ENCODE measurements at places on chromosomes 7 and 10.

DNA sequence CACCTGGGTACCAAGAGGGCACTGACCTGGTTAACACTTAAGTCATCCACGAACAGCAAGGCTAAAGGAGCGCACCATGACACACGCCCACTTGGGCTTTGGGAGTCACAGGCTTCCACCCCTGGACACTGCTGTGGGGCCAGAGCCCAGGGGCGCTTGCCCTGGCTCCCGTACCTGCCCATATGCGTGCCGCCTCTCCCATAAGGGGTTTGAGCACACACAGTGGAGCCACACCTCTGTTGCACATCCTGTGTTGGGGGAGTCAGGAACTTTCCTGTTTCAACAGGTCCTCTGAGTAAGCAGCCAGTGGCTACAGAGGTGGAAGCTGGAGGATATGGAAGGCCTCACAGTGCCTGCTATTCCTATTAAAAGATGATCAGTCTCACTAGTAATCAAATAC lies 152.0 kb downstream of the REEP3 start:
- no peak for DNase-seq

GRCh38 chr7:411677-412312 lies 107.9 kb downstream of the PDGFA start:
- DNase-seq = no peak

- peak; percentile 85 for DNase-seq
Measured at GRCh38 chr7:125465527-125465926, 535.9 kb upstream of the POT1 start.

GRCh38 chr7:101729241-101729883 lies 88.1 kb upstream of the CUX1 start:
- peak; percentile 67 for DNase-seq

DNA sequence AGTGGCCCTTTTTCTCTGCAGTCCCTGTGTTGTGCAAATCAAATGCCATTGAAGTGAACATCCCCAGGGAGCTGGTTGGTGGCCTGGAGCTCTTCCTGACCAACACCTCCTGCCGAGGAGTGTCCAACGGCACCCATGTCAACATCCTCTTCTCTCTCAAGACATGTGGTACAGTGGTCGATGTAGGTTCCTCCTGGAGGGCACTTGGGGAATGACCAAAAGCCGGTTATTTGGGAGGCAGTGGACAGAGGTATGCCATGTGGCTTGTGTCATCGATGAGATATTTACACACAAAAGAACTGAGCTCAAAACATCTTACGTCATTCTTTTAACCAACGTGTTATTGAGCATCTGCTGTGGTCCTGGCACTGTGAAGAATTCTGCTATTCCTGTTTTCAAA lies 19.7 kb downstream of the OIT3 start:
- no peak for DNase-seq

DNA sequence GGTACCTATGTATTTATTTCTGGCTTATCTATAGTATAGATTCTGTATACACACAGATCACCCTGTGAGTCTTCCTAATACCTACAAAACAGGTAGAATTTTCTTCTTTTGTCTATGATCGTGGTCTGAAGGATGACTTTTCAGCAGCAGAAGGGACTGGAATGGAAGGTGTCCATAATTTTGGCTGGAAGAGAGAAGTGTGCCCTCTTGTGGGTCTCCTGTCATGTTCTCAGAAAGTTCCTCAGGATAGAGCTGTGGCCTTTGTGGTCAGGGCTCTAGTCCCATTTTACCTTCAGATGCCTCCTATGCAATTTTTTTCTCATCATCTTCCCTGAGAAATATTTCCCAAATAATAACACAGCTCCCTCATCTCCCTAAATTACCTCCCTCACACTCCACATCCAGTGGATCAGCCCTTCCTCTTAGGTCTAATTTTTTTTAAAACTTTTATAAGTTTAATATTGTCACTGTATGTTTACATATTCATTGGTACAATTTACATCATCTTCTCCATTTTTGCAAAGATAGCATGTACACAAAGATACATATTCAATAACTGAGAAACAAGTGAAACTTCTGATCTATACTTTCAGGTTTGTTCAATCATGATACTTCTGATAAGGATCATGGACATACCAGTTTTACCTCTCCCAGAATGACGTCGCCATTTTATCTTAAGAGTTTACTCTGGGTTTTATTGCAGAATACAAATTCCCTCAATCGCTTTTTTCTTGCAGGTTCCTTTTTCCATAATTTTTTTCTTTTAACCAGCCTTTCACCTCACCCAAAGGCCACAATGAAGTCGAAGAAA lies 112.7 kb downstream of the REEP3 start:
- DNase-seq = peak; percentile 11

DNA sequence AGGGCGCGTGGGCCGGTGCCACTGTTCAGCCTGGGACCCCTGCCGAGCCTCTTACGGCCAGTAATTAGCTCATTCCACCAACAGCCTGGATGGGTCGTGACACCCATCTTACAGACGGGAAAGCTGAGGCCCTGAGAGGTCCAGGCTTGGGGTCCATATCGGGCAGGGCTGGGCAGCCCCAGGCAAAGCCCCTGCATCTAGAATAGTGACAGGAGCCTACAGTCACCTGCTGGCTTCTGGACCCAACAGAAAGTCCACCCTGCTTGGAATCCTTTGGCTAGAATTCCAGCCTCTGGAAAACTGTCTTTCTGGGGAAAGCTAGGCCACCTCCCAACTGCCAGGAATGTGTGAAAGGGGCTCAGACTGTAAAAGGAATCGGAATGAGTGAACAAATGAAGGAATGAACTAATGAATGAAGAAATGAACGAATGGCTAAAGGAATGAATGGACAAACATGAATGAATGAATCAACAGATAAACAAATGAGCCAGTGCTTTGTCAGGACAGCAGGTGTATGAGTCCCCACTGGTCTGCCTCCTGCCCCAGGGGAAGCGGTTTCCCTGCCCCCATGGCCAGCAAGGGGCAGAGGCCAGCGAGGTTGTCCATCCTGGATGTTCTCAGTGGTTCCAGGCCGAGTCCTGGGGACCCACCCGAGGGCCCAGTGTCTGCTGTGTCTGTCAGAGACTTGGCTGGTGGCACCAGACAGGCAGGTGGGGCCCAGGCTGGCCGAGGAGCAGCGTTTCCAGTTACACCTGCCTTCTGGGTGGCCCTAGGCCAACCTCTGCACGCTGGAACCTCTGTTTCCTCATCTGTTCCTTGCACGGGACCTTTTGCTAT lies 24.1 kb upstream of the PDGFA start:
- no peak for DNase-seq

- DNase-seq = no peak
Measured at GRCh38 chr10:89403043-89403442, 10.6 kb downstream of the IFIT1 start.

DNA sequence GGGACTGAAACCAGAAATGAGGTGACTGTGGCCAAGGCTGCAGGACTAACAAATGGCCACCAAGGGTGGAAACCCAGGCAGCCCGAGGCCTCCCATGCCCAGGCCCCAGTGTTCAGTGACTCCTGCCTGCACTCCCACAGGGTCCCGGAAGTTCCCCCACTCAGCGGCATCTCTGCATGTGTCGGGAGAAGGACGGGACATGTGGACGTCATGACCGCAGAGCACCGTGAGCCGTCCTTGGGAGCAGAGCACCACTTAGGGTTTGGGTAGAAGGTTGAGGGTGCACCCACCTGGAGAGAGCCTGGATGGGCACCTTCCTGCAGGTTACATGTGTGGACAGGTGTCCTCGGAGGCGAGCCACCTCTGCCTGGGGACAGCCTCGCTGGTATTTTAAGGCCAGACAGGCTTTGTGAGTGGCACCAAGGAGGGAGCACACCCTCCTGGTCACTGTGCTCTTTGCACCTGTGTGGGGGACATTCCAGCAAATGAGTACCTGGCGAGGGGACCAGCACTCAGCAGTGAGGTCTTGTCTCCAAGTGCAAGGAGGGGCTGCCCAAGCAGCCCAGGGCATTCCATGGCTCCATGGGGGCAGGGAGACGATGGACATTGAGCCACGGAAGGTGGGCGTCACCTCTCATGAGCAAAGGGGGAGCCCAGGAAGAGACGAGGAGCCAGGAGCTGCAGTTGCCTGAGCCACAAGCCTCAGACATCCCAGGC lies 95.3 kb upstream of the TCERG1L start:
- no peak for DNase-seq

- DNase-seq = no peak
Measured at GRCh38 chr7:36285276-36285675, 104.4 kb upstream of the ANLN start.

- DNase-seq = no peak
Measured at GRCh38 chr10:66837335-66837734, 88.5 kb upstream of the LRRTM3 start.

DNA sequence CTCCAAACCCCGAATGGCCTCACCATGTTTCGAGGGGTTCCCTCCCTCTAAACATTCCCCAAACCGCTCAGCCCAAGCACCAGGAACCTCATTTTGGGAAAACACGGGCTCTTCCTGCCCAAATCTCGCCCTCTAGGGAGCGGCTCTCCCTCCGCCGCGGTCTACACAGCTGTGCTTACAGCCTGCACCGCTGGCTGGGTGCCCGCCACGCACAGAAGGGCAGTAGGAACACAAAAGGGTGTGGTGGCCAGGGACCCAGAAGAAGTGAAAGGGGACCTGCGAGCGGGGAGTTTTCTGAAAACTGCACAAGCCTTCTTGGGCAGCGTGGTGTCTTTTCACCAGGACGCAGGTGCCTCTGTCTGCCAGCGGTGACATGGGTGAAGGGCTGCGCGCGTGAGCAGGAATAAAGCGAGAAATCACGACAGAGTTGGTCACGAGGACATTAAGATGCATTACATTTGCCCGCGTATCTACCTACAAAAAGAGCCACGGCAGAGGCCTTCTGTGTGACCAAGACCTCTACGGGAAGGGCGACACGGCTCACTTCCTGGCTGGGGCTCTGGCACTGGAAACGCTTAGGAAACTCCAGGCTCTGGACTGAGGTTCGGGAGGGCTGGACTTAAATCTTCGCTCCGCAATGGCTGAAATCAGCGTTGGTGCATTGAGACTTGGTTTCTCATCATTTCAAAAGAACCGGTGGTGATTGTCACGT lies 171.7 kb downstream of the LSM5 start:
- no peak for DNase-seq

GRCh38 chr7:100486111-100486636 lies 2.4 kb downstream of the NYAP1 start:
- DNase-seq = no peak

DNA sequence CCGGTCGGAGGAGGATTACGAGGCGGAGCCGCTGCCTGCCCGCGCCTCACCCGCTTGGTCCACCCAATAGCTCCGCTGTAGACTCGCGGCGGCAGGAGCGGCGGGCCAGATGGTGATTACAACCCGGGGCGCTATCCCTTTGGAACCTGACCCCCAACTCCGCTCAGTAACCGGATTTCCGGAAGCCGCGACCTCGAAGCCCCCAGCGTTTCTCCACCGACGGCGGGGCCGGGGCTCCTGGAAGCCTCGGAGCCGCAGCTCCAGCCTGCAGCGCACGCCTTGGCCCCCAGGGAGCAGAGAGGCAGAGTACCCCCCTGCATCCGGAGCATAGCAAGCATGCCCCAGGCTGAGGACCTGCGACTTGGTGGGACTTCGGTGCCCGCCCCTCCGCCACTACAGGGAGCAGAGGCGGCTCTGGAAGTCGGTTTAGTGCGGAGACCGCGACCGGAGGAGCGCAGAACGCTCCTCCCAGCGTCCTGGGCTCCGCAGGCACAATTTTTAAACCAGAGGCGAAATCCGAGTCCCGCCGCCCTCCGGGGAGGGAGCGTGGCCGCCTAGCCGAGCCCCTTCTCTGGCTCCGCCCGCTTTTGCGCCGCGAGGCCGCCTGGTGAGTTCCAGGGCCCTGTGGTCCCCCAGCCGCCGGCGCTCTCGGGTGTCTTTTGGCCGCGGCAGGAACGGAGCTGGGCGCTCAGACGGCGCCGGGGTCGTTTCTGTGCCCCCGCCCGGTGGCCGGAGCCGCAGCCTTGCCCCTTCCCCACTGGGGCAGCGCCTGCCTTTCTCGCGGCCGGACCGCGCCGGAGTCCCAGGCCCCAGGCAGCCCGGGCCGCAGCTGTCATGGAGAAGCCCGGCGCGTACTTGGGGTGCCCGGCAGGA lies 28.2 kb upstream of the BMS1 start:
- peak; percentile 32 for DNase-seq

- no peak for DNase-seq
Measured at GRCh38 chr7:19352305-19352695, 207.1 kb upstream of the FERD3L start.

DNA sequence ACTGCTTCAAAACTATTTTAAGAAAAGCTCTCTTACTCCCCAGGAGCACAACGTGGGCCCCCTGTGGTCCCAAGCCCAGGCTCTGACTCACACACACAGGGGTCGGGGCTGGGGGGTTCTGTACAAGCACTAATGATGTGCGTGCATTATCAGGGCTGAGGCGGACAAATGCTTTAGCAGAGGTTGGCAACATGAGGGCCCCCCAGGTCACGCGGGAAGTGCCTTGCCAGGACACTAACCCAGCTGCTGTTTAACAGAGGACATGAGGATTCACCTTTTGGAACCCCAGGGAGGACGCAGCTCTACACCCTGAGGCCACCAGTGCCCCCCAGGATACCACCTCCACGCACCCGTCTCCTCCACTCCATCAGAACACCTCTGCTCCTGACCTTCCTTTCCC lies 342.8 kb downstream of the DNAJB6 start:
- no peak for DNase-seq

- no peak for DNase-seq
Measured at GRCh38 chr10:58517081-58517480, 4.4 kb downstream of the BICC1 start.

DNA sequence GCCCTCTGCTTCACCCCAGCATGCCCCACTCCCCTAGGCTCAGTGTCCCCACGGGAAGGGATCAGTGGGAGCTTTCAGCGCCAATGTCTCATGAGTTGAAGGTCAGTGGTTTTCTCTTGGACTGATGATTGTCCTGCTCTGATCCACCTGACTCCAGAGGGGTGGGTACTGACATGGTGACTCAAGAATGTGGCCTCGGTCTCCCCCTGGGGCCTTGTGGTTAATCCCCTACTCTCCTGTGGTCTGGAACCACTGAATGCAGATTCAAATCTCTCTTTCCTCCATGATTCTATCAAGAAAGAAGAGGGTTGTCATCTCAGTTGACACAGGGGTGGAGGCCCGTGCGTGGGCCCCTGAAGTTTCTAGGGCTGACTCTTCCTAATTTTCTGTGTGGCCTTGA lies 176.9 kb downstream of the RPS24 start:
- no peak for DNase-seq

GRCh38 chr7:153447011-153447410 lies 605.2 kb upstream of the DPP6 start:
- no peak for DNase-seq

- DNase-seq = no peak
Measured at GRCh38 chr7:56099653-56100052, 6.6 kb downstream of the CHCHD2 start.

- DNase-seq = no peak
Measured at GRCh38 chr10:14664345-14664744, 110.4 kb downstream of the FAM107B start.

GRCh38 chr10:12876266-12876665 lies 125.2 kb downstream of the CCDC3 start:
- DNase-seq = no peak

Measured in SJCRH30 (cell line).